ENCODE measurements at places on chromosomes 6 and 20.

- DNase-seq, result no peak
Observed at GRCh38 chr6:67839818-67840217, 795.3 kb upstream of the ADGRB3 start.

- no peak for DNase-seq
Observed at GRCh38 chr6:4922488-4923037, 81.3 kb downstream of the RPP40 start.

DNA sequence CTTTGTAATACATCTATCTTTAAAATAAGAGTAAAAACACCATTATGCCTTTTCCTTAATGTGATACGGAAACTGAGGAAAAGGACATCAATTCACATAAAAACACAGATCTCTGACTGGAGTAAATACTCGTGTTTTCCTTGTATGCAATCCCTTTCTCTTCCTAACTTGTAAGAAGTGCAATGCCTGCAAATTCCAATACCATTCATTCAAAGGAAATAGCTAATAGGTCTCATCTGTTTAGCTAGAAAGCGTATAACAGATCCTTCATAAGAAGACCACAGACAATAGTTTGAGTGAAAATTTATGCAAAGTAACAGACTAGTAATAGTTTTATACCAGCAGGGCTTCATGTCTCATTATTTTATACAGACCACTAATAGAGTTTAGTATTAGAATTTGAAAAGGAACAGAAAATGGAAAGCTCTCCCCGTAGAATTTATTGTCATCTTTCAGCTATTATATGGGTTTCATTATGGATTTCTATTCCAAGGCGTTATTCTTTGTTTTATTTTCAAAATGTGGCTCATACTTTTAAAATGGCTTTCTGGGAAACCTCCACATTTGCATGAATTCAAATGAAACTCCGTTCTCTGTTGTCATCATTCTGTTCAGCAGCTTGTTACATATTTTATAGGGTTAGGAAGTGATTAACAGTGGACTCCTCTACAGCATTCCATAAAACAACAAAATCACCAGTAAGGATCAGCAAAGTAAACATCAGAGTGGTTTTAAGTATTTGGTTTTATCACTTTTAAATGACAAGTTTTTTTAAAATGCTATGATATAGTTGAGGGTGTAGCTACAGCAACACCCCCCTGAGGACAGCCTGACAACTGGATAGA, 186.7 kb downstream of the BTBD9 start:
- DNase-seq, result no peak

GRCh38 chr20:12049125-12049524, 131.4 kb downstream of the BTBD3 start:
- DNase-seq, result no peak

- peak; percentile 52 for DNase-seq
Observed at GRCh38 chr6:3884007-3884745, 35.0 kb downstream of the FAM50B start.

GRCh38 chr6:94636780-94637385, 940.5 kb upstream of the MANEA start:
- DNase-seq, result peak; percentile 10

DNA sequence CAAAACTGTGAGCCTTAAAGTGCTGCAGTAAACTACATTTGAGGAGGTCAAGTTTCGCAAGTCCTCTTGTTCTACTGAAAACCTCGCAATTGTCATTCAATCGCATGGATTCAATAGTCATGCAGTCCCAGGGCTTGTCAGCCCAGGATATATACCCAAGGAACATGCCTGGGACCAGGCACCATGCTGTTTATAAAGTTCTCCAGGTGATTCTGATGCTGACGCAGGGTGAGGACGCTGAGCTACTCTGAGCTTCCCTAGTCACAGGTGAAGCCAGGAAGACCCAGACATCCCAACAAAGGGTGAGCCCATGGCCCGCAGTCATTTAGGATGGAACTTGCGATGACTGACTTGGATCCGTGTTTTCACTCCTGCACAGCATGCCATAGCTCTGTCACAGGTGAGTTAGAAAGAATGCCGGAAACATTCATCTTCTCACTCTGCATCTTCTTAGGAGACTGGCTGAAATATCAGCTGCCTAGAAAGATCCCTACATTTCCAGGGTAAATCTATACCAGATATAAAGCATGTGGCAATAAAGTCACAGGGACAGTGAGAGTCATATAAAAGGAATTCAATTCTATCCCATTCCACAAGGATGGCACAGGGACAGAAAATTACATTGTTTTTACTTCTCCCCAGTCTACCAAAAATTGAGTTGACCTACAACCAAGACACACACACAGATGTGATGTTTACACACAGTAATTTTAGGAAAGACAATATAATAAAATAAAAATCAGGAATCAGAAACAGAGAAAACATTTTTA, 27.0 kb upstream of the SSTR4 start:
- no peak for DNase-seq

DNA sequence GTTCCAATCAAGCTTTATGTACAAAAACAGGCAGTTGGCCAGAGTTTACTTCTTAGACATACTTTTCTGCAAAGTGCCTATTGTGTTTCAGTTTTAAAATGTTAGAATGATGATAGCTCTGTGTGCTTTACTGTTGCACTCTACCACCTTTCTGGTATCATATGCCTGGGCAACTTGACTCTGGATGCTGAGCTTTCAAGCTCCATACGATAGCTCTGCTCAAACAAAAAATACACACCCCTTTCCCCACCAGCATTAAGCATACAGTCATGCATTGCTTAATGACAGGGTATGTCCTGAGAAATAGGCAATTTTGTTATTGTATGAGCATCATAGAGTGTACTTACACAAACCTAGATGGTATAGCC, 123.1 kb downstream of the RCAN2 start:
- DNase-seq, result no peak

- no peak for DNase-seq
Observed at GRCh38 chr6:84258268-84258667, 30.8 kb upstream of the CEP162 start.

GRCh38 chr6:23534351-23534750, 591.7 kb upstream of the NRSN1 start:
- peak; percentile 45 for DNase-seq

DNA sequence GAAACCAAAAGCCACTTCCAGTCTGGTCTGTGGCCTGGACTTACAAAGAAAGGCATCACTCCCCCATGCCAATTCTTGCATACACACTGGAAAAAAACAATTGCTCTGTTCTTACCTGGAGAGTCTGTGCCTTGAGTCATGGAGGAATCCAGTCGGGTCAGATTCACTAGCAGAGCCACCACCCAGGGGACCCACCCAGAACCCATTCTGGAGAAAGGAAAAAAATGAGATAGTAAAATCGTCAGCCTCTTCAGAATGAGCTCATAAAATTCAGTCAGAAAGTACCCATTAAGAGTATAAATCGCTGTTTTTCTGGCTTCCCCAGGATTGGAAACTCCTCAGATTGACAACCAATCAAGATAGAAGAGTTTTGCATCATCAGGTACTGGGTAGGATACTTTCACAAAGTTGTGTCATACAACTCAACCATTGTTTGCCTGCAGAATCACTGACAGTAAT, at the start of gene HLA-DOB:
TSS of gene HLA-DOB (minus strand) at position 257 of the 459 bp plus-strand sequence. CDS start at position 206, 51 bp downstream.
- peak; percentile 76 for DNase-seq

- no peak for DNase-seq
Observed at GRCh38 chr6:138293428-138294395, 75.4 kb upstream of the PBOV1 start.

GRCh38 chr20:59224236-59224635, 60.6 kb downstream of the ZNF831 start:
- DNase-seq, result no peak

GRCh38 chr20:15992564-15992963, 580.7 kb downstream of the KIF16B start:
- DNase-seq, result peak; percentile 47

- no peak for DNase-seq
Observed at GRCh38 chr20:25224941-25225340, 22.9 kb upstream of the PYGB start.

DNA sequence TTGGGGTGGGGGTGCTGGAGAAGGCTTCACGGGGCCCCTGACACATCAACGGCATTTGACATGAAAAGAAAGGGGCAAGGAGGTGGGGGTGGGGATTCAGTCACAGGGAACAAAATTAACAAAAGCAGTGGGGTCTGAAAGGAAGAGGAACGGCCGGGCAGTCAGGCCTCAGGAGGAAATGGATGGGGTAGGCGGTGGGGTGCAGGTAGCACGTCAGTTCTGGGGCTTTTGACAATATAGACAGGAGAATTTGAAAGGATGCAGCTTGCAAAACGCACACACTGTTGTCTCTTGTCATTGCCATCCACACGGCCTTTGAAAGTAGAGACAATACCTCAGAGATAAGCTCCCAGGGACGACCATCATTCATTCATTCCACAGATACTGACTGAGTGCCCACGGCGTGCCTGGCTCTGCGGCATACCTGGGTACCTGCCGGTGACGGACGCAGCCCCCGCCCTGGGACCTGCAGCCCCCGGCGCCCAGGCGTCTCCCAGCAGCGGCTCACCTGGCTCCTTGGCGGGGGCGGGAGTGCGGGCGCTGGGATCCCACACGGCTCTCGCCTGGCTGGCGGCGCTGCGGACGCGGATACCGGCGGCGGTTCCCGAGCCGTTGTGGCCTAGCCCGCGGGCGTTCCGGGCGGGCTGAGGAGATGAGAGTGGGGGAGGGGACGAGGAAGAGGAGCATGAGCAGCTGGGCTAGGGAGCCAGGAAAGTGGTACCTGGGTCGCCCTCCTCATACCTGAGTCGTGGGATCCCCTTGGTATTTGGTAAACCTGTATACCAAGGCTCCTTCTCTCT, at the start of gene SLC26A8:
TSS of gene SLC26A8 (minus strand) at position 646 of the 800 bp plus-strand sequence. CDS start 4,934 bp downstream, outside the sequence.
- DNase-seq, result no peak

- no peak for DNase-seq
Observed at GRCh38 chr6:117547688-117548621, 54.4 kb downstream of the GOPC start.

- no peak for DNase-seq
Observed at GRCh38 chr6:101231606-101232235, 161.8 kb upstream of the GRIK2 start.

DNA sequence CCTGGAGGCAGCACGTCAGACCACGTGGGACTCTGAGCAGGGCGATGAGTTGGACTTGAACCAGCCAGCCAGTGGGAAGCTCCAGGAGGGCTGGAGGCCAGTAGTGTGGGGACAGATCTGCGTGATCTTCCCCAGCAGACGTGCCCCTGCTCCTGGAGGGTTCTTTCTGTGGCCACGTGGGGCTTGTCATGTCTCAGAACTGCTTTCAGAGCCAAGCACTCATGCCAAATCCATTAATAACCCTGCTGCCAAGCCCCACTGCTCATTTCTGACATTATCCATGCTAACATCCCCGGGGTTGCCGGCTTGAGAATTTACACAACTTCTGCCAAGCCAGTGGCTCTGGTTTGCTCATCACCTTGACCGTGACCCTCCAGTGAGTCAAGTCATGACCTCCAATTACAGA, 38.3 kb downstream of the SIRPA start:
- peak; percentile 28 for DNase-seq

GRCh38 chr6:135161411-135162395, 19.4 kb upstream of the MYB start:
- DNase-seq, result no peak

- peak; percentile 39 for DNase-seq
Observed at GRCh38 chr6:170290296-170291128, at the start of gene DLL1. TSS of gene DLL1 (minus strand) at chr6:170291078. CDS start at chr6:170290139, 939 bp downstream.

- DNase-seq, result no peak
Observed at GRCh38 chr6:135521431-135521830, 23.9 kb upstream of the AHI1 start.

GRCh38 chr6:90581146-90581545, 5.7 kb downstream of the MAP3K7 start:
- no peak for DNase-seq

- DNase-seq, result no peak
Observed at GRCh38 chr6:118750143-118750542, 98.8 kb upstream of the CEP85L start.

- peak; percentile 49 for DNase-seq
Observed at GRCh38 chr20:34112600-34113101, 608 bp upstream of the EIF2S2 start.

DNA sequence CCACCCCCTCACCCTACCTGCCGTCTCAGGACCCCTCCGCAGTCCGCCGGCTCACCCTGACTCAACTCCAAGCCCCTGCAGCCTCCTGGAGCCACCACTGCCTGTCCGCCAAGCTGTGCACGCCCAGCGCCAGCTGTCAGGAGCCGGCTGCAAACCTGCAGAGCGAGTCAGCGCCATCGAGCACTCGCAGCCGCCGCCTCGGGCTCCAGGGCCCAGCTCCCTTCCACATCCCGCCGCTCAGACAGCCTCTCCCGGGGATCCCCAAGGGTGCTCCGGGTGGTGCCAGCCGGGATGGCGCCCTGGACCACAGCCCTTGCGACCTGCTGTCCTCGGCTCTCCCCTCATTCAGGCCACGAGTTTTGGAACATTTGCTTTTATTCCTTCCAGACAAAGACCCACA, 4.3 kb downstream of the TNNC2 start:
- no peak for DNase-seq

- no peak for DNase-seq
Observed at GRCh38 chr6:119036081-119036480, 42.4 kb downstream of the FAM184A start.

GRCh38 chr6:157381631-157382621, 936 bp downstream of the ZDHHC14 start:
- peak; percentile 41 for DNase-seq

GRCh38 chr6:162580619-162581018, 146.9 kb downstream of the PRKN start:
- DNase-seq, result no peak

DNA sequence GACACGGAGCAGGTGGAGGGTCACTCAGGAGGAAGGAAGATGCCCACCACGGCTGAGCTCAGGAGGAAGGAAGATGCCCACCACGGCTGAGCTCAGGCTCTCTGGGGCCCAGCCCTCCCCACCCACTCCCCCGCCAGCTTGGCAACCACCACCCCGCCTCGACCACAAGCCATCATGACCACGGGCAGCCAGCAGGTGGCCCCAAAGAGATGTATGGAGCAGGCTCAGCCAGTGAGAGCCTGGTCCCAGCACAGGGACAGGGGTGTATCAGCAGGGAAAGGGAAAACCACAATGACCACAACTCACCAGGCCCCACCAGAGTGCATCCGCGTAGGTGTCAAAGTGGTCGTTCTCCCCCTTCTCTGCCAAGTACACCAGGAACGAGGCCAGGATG, 30.4 kb downstream of the KCNQ2 start:
- DNase-seq, result peak; percentile 11

- no peak for DNase-seq
Observed at GRCh38 chr20:11845340-11845739, 72.4 kb upstream of the BTBD3 start.

DNA sequence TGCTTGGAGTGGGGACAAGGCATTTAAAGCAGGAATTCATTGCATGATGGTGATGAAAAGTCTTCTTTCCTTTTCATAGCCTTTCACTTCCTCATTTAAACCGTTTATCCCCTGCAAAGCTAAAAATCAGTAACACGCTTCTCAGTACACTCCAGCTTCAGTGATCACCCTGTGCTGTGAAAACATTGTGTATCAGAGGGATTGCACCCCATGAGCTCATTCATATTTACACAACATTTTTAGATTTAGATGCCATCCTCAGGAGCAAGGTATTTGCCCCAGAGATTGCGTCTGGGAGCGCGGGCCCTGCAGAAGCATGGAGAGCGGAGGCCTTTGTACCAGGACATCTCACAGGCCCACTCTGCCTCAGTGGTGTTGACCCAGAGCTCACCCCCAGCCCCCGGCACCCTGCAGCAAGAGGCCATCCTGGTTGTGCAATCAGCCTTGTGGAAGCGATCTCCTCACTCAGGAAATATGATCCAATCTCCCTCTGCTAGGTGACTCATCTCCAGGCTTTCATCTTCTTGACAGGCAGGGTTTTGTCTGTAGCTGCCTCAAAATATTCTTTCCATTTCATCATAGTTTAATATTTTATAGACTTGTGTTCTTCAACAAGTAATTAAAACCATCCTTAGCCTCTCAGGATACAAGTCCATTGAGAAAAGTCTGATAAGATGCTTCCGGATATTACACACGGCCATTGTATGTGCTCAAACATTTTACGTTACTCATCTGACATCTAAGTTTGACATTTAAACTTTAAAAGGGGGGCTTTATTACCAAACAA, 38.9 kb upstream of the THBS2 start:
- peak; percentile 97 for DNase-seq

All from foreskin keratinocyte (primary cell).